GM23248 (cell line): ENCODE measurements at places on chromosomes 4 and X. TPM values are rescaled to one million over a fixed set of nuclear protein-coding genes. Genes with fewer than 3 reads are reported as not detected.

DNA sequence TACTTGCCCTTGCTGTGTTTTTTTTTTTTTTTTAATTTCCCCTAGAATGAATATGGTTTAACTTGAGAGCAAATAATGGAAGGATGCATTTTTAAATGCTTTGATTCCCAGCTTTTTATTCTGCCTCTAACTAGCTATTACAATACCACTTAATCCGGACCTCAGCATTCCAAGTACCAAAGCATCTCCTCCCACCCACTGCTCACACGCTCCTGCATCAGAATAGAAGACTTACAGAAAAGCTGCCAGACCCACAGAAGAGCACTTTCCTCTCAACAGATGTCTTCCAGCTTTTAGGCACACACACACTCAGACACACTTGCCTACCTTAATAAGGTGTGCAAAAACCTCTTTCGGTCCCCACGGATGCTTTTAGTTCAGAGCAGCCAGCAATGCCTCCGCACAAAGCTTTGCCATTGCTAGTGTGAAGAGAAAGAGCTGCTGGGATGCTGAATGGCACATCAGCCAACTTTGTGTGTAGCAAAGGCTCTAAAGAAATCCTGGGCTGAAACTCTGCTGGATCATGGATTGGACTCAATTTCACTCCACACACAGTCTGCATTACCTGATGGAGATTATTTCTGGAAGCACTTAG is 1056.2 kb downstream of the DMD start:
- no peaks in the 10 kb centered on the region for H3K27me3 ChIP-seq
- H3K4me3 ChIP-seq: no peak overlapping the region
- H3K36me3 ChIP-seq: no peaks in the 10 kb centered on the region
- H3K27ac ChIP-seq: no peak overlapping the region

DNA sequence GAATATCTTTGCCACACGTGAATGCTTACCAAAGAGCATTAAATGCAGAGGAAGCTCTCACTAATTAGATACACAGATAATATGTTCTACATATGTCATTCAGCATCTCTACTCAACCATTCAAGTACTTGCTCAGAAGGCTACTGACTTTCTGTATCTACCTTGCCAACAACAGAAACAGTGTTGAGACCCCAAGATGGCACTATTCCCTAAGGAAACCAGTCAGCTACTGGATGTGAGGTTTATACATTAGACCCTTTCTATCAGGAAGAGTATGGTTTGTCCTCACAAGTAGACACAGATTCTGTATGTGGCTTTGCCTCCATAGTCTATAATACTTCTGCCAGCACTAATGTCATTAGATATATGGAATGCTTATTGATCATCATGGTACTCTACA is 443.9 kb upstream of the INTU start:
- DNase-seq: no peak
- no peaks in the 10 kb centered on the region for H3K4me1 ChIP-seq
- H3K36me3 ChIP-seq: no peaks in the 10 kb centered on the region
- no peaks in the 10 kb centered on the region for H3K27me3 ChIP-seq
- H3K27ac ChIP-seq: no peak overlapping the region

DNA sequence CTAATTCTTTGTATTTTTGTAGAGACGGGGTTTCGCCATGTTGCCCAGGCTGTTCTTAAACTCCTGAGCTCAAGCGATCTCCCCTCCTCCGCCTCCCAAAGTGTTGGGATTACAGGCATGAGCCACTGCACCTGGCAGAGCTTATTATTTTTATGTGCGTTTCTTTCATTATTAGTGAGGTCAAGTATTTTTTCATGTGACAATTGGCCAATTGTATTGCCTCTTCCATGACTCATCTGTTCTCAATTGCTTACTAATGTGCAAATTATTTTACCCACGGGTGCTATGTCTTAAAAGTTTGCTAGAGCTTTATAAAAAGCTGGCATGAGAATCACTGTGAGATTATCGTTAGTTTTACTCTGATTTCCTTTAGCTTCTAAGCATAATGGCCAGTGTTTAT is 13.0 kb upstream of the ARX start:
- DNase-seq: peak; percentile 74
- no peak overlapping the region for H3K4me3 ChIP-seq
- no peaks in the 10 kb centered on the region for H3K4me1 ChIP-seq
- peaks cover 4% of the 10 kb centered on the region; the same call in 1 of the 2 replicates for H3K27me3 ChIP-seq
- H3K36me3 ChIP-seq: no peaks in the 10 kb centered on the region
- H3K27ac ChIP-seq: no peak overlapping the region

GRCh38 chr4:66574145-66574978 is 904.1 kb upstream of the EPHA5 start:
- DNase-seq: no peak
- no peak overlapping the region for H3K4me3 ChIP-seq
- no peak overlapping the region for H3K27ac ChIP-seq
- no peaks in the 10 kb centered on the region for H3K4me1 ChIP-seq

Gene OPN1MW
- not detected in 2 replicates for total RNA-seq

DNA sequence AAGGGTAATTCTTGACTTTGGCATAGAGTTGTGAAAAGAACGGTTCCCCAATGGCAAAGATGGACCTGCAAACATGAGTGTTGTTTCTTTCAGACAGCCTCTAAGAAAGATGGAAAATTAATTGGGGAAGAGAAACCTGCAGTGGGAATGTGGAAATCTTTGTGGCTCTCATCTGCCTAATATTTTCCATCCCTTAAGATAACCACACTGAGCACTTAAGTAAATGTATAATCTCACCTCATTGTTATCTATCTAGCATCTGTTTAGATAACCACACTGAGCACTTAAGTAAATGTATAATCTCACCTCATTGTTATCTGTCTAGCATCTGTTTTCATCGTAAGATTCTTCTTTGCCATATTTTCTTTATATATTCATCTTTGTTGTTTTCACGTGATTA is 149.3 kb downstream of the NWD2 start:
- no peak overlapping the region for H3K27ac ChIP-seq
- H3K36me3 ChIP-seq: no peaks in the 10 kb centered on the region
- no peak for DNase-seq
- H3K4me1 ChIP-seq: no peaks in the 10 kb centered on the region
- H3K4me3 ChIP-seq: no peak overlapping the region
- no peaks in the 10 kb centered on the region; the same call in 1 of the 2 replicates for H3K27me3 ChIP-seq

Gene NKX3-2
- under 0.01 and 0.13 TPM in 2 replicates for total RNA-seq

GRCh38 chr4:110424144-110424543 is 51.8 kb upstream of the ENPEP start:
- H3K27me3 ChIP-seq: peaks cover 8% of the 10 kb centered on the region; the same call in 1 of the 2 replicates
- no peak overlapping the region for H3K4me3 ChIP-seq
- no peak overlapping the region for H3K27ac ChIP-seq
- H3K36me3 ChIP-seq: no peaks in the 10 kb centered on the region

GRCh38 chr4:152652102-152652501 is 27.7 kb downstream of the TMEM154 start:
- H3K4me3 ChIP-seq: no peak overlapping the region
- H3K27me3 ChIP-seq: no peaks in the 10 kb centered on the region
- H3K4me1 ChIP-seq: no peaks in the 10 kb centered on the region

DNA sequence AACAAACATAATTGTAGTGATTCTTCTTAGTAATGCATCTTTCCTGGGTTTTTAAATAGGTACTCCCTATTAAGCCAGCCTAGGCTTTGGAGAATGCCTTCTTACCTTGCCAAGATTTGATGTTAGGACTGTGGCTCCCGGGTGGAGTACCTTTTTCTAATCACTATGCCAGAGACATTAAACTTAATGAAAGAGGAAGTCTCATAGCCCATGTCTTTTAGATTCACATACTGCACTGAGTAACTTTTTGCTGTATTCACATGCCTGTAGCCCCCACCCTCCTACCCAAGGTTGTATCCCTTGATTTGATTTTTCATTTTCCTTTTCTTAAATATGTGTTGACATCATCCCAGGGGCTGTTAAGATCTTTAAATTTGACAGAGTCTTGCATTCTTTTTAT is 104.2 kb upstream of the TLR2 start:
- DNase-seq: no peak
- no peaks in the 10 kb centered on the region for H3K36me3 ChIP-seq
- peaks cover 8% of the 10 kb centered on the region; the same call in 1 of the 2 replicates for H3K4me1 ChIP-seq
- no peak overlapping the region for H3K4me3 ChIP-seq

- H3K27ac ChIP-seq: no peak overlapping the region
- H3K4me1 ChIP-seq: peaks cover 25% of the 10 kb centered on the region; the same call in 1 of the 2 replicates
- peak; percentile 15 for DNase-seq
- no peaks in the 10 kb centered on the region for H3K27me3 ChIP-seq
- no peak overlapping the region for H3K4me3 ChIP-seq
Measured at GRCh38 chr4:52640808-52641565, 18.1 kb downstream of the USP46 start.

Gene F11
- not detected in 2 replicates for total RNA-seq
